Left ventricle myocardium superior (tissue), 1 donor: ENCODE measurements at places on chromosomes 1 and 21. TPM values are rescaled to one million over a fixed set of nuclear protein-coding genes. Genes with fewer than 3 reads are reported as not detected.

CELA3B gene
- not detected for total RNA-seq

DNA sequence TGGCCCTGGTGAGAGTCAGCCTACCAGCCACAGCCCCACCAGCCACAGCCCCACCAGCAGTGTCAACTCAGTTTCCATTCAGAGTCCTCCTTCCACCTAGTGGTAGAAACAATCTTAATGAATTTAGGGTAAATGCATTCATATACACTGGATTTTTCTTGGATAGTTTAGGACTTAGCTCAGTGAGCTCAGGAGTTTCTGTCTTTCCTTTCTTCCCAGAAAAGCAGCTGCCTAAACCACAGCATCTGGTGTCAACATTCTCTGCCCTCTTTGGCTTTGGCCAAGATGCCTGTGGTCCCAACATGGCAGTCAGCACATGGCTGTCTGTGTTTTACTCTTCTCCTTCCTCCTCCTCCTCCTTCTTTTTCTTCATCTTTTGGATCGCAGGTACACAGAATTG is 94.0 kb downstream of the CLIC6 start:
- DNase-seq, result no peak

GRCh38 chr21:37574316-37574715 is 207.7 kb downstream of the DYRK1A start:
- DNase-seq, result no peak

GRCh38 chr21:31909153-31910073 is 36.6 kb downstream of the HUNK start:
- DNase-seq, result no peak

GRCh38 chr1:237700181-237700580 is 190.5 kb downstream of the ZP4 start:
- no peak for DNase-seq

FAM72B gene
- total RNA-seq, result 0.67 TPM

DNA sequence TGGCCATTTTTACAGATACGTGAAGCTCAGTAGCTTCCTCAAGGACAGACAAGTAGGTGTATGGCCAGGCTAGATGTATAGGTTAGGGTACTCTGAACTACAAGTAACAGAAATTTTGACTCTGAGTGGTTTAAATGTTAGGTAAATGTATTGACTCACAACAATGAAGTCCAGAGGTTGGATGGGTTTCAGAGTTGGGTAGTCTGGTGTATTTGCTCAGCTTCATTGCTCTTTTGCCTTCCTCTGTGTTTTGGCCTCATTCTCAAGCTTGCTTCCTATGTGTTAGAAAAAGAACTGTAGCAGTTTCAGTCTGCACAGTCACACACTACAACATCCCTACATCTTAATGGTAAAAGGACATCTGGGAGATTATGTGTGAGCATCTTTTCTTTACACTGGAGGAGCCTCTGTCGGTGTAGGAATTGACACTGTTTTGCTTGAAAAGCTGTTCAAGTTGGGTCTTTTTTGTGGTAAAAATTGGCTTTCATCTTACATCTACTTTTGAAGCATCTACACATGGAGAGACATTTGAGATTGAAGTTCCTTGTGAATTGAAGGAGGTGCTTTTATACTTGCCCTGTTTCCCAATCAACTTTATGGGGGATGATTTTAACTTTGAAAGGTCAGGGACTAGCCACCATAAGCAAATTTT is 64.4 kb downstream of the MAST2 start:
- DNase-seq, result no peak

- DNase-seq, result no peak
These were observed 63.0 kb upstream of the RGS1 start for GRCh38 chr1:192512426-192513162.

DNA sequence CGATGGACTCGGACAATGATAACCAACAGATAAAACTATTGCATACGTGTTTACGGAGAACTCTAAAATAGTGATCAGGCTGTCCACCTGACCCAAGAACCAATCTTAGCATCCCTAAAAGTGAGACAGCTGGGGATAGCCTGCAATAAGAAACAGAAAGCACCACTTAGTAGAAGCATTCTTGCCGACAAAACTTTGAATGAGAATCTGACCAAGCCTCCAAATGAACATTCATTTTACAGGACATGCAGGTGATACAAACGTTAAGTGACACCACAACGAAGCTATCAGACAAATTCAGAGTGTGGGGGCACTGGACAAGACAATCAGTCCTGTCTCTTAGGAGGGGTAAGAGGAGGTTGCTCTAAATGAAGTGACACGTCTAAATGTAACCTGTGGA is 1.2 kb downstream of the PSMG1 start:
- DNase-seq, result no peak
